Cerebellar nuclear complex (tissue), 1 donor: ENCODE measurements at places on chromosomes 3 and 15.

GRCh38 chr3:127405010-127405598, 117.3 kb upstream of the PRR20G start:
- no peak for DNase-seq

DNA sequence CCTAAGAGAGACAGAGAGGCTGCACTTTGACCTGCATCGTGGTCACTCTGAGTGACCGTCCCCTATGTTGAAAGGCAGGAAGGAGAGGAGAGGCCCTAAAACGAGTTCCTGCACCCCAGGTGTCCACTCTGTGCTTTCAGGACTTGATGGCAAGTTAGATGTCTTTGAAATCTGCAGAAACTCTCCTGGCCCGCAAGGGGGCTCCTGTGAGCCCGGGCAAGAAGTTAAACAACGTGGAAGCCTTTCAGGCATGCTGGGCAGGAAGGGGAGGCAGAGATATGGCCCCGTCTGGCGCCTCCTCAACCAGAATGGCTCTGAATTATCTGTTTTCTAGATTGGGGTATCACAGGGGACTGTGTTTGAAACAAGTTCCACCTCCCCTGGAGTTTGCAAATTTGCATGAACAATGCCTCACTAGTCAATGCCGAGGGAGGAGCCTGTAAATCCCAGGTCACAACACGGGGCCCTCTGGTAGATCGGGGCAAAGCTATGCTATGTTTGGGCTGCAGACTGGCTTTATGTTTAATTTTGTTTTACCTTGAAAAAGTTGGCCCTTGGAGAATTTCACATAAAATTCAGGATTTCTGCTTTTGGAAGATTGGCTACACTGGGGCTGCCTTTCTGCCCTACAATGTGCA, 9.8 kb downstream of the CTXND1 start:
- no peak for DNase-seq

GRCh38 chr15:87326269-87326668, 930.3 kb downstream of the NTRK3 start:
- no peak for DNase-seq

DNA sequence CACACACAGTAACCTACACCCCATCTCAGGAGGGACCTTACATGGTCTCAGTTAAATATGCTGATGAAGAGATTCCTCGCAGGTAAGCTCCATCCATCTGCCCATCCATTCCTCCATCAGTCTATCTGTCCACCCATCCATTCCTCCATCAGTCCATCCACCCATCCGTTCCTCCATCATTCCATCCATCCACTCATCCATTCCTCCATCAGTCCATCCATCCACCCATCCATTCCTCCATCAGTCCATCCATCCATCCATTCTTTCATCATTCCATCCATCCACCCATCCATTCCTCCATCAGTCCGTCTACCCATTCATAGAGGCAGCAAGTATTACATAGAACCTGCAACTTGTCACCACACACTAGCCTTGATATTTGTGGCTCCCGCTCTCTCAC, 77.9 kb downstream of the DNASE1L3 start:
- DNase-seq = no peak

- no peak for DNase-seq
These were observed 52.6 kb downstream of the MECOM start for GRCh38 chr3:169610888-169611291.

GRCh38 chr3:195911946-195912270, 3.6 kb upstream of the TNK2 start:
- DNase-seq = no peak

GRCh38 chr15:64478863-64479262, 18.5 kb downstream of the ZNF609 start:
- no peak for DNase-seq

DNA sequence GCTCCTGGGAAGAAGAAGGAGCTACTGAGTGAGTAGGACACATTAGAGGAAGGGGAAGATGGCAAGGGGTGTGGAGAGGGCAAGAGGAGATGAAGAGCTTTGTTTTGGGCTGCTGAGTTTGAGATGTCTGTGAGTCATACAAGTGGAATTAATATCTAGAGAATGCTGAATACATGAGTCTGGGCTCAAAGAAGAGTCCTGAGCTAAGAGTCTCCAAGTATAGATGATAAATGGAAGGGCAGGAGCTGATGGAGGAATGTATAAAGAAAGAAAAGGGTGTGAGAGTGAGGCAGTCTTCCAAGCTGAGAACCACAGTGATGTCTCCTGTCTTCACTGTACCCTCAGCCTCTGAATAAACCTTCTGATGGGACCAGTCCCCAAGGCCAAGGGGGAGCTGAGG, 205.5 kb upstream of the MRPL3 start:
- DNase-seq = no peak

- no peak for DNase-seq
These were observed 389.1 kb upstream of the RARB start for GRCh38 chr3:25038922-25039321.

GRCh38 chr3:33091746-33092145, 5.2 kb downstream of the GLB1 start:
- no peak for DNase-seq

GRCh38 chr15:63389902-63390670, 8.4 kb upstream of the CA12 start:
- no peak for DNase-seq

DNA sequence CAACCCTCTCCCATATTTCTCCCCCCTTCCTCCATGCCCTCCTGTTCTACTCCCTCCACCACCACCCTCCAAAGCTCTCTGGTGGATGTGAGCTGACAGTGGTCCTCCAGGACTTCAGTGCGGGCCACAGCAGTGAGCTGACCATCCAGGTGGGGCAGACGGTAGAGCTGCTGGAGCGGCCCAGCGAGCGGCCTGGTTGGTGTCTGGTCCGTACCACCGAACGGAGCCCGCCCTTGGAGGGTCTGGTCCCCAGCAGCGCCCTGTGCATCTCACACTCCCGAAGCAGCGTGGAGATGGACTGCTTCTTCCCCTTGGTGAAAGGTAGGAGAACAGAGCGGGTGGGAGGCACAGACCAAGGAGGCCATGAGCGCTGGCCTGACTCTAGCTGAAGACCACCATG, 167.5 kb upstream of the UMPS start:
- no peak for DNase-seq

GRCh38 chr15:26298659-26299170, 435.6 kb upstream of the ATP10A start:
- DNase-seq = no peak

GRCh38 chr3:55789516-55789915, 302.4 kb upstream of the WNT5A start:
- DNase-seq = no peak

GRCh38 chr3:127495821-127496655, 94.5 kb downstream of the TPRA1 start:
- no peak for DNase-seq

GRCh38 chr3:58799271-58799670, 132.7 kb upstream of the FAM3D start:
- DNase-seq = no peak

DNA sequence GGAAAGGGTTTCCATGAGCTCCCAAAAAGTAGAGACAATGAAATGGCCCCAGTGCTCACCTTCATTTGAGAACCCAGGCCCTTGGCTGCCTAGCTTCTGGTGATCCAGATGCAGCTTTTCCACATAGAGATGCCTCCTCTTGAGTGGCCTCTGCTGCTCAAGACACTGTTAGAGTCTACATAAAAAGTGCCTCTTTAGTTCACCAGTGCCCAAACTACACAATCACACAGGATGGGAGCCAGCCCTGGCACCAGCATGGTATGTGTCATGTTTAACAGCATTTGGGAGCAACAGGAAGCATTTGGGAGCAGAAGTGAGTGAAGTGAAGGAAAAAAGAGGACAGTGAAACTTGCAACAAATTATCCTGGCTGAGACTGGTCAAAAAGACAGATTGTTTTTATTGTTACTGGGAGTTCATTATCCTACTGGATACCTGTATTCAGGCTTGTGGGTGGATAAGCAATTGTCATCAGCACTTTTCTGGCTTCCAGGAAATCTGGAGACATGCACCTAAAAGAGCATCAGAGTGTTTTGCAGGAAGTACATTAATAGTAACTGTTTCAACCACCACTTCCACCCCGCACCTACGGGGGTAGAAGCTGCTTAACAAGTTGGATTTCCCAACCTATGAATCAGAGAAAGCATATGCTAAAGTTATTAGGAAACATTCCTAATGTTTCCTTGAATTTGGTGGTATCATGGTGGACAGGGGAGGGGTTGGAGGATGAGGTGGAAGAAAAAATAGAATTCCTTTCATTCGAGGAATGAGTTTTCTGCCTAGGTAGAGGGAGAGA, 416.2 kb downstream of the IGSF11 start:
- no peak for DNase-seq

DNA sequence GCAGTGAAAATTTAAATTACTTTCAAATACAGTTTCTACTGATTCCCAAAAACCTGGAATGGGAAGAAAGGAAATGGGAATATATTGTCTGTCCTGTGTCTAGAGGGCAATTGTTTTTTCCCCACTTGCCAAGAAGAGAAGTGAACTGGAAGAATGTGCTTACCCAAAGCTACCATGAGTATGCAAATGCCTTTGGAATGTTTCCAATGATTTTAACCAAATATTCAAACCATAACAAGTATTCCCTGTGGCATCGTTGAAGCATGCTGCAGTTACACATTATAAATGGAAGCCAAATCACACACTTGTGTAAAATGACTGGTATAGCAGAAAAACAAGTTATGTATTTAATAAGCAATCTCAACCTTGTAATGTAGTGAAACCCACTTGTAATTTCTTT, 368.2 kb downstream of the GBE1 start:
- DNase-seq = no peak

DNA sequence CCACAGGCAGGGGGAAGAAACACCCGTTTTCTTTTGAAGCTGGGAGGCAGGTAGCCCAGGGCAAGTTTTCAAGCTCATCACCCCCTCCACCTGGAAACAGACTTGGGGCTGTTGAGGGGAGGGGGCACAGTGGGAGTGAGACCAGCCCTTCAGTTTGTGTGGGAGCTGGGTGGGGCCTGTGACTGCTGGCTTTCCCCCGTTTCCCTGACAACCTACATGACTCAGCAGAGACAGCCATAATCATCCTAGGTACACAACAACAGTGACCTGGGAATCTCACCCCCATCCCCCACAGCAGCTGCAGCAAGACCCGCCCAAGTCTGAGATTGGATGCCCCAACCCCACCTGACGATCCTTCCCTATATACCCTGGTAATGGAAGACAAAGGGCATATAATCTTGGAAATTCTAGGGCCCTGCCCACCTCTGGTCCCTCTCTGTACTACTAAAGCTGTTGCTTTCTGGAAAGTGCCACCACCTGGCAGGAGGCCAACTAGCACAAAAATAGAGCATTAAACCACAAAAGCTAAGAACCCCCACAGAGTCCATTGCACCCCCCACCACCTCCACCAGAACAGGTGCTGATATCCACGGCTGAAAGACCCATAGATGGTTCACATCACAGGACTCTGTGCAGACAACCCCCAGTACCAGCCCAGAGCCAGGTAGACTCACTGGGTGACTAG, 422.2 kb upstream of the SGO1 start:
- no peak for DNase-seq

DNA sequence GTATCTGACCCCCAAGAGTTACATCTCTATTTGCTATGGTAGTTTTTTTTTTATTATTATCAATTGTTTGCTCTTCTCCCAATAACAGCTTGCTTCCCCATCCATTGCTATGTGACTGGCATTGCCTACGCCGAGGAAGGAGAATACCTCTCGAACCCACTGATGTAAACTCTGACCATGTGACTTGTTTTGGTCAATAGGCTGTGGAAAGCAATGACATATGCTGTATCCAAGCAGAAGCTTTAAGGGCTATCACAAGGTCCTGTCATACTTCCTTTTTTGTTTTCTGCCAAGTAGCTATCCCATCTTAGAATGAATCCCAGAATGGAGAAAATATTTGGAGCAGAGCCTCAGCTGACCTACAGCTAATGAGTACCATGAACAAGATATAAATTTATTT, 111.0 kb upstream of the FRMD4B start:
- DNase-seq = no peak

- no peak for DNase-seq
These were observed 87.1 kb downstream of the GABRG3 start for GRCh38 chr15:27057904-27058645.

DNA sequence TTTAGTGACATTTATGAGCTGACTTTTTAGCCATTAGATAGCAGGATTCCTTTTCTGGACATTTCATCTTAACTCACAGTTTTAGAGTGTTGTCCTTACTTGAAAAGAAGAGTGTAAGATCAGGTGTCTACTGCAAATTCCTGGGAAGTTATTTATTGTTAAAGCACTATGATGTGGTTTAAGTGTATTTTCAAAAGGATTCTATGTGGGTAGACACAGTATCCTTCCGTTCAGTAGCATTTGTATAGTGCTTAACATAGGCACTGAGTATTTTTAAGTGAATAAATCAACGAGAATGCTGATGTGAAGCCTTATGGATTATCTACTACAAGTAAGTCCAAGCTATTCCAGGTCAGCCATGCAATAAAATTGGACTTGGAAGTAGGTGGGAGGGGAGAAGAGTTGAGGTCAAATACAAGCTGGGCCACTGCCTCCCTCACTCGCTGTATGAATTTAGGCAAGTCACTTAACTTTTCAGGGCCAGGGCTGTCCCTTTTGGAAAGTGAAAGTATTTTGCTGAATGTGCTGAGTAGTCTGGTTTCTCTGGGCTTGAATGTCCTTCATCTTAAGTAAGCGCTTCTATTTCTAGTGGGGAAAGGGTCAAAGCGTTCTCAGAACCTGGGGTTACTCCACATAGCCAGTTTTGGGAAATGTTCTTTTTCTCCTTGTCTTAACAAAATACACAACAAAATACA, 48.6 kb downstream of the GAP43 start:
- DNase-seq = no peak

DNA sequence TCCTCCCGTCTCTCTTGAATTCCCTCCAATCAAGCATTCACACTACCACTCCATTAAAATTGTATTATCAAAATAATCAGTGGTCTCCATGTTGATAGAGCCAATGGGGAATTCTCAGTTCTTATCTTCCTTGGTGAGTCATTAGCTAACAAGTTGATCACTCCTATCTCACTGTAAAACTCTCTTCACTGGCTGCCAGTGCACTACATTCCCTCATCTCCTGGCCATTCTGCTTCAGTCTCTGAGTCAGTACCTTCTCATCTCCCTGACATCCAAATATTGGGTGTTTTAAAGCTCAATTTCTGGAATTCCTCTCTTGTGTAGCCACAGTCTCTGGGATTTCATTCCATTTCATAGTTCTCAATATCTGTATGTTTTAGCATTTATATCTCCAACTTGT, 175.2 kb downstream of the ALDH1A2 start:
- DNase-seq = no peak

GRCh38 chr15:39736412-39737195, 46.0 kb downstream of the FSIP1 start:
- DNase-seq = no peak

GRCh38 chr15:53634517-53635106, 124.9 kb downstream of the WDR72 start:
- DNase-seq = no peak

DNA sequence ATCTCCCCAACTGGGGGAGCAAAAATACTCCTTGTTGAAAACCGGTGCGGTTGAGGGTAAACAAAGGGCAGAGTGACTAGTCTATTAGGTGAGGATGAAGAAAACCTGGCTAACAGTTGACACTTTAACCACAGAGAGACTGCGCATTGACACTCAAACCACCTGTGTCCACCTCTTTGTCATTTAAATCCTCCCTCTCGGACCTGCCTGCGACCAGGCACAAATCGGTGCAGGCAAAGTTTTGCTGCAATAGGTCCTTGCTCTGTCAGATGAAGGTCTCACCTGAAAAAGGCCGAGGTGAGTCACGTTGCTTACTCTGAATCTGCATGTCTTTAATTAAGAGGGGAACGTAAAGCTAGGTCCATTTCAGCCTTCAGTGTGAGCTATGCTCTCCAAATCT, 494.1 kb upstream of the DPPA4 start:
- DNase-seq = no peak
